Naive B cell (primary cell): ENCODE measurements at places on chromosomes 1 and 21.

DNA sequence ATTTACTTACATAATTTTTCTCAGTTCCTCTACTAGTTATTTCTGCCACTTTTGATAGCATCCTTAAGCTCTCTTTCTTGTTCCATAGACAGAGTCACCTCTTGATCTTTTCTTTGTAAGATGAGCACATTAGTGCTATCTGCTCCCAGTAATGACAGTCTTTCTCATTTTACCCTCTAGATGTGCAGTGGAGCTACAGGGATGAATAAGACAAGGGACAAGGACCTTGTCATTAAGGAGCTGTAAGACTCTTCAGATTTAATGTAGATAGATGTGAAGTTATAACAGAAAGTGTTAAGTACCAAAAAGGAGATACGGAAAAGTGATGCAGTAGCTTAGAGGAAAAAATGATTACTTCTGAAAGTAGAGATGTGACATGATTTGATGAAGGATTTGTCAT is 20.4 kb downstream of the SCP2 start:
- no peak for DNase-seq

- no peak for DNase-seq
Measured at GRCh38 chr1:179702946-179703539, 40.0 kb upstream of the FAM163A start.

DNA sequence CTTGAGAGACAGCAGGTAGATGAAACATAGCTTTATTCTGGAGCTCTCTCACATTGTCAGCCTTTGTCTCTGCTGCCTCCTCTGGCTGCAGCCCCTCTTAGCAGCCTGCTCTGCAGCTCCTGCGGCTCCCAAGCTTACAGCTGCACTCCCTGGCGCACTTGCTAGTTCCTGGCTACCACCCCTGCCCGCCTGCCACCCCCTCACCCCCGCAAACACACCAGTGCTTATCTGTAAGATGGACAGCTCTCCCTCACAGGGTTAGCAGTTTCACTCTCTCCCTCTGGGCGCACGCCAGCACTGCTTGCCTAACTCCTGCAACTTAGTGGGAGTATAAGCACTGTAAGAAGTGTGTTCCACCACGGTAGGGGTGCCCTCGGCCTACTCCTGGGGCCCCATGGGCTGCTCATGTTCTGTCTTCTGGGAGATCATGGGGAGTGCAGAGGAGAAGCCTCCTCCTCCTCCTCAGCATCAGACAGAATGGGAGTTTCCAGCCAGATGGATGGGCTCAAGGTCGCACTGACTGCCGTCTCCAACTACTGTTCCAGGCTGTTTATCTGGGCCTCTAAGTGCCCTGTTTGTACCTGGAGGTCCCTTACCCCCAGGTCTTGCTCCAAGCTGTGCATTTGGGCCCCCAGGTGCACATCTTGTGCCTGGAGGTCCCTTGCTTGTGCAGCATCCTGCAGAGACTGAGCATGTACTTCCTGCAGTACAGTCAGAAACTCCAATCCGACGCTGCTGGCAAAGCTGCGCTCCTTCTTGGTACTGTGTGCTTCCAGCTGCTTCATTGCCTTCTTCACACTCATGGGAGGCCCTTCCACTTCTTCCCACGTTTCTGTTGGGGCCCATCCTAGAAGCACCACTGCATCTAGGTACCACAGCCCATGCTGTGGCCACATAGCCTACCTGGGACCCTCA is 1388.1 kb downstream of the AMY1C start:
- no peak for DNase-seq

DNA sequence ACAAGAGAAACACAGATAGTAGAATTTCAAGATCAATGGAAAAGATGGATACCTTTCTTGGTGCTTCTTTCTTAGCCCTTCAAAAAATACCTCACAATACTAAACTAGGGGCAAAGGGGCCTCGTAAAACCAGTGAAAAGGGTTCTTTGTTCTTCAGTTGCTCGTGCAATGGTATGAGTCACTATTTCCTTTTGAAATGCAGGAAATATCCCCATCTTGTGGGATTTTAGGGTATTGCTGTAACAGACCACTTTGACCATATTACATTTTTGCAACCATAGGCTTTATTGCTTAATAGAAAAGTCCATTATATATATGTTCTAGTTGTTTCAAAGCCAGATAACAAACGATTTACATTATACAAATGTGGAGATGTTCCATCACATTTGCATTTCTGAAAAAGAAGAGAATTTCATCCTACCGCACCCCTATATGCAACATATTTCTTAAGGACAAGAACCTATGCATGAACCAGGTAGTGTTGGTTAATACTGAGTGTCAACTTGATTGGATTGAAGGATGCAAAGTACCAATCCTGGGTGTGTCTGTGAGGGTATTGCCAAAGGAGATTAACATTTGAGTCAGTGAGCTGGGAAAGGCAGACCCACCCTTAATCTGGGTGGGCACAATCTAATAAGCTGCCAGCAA is 88.6 kb upstream of the PKN2 start:
- DNase-seq = no peak

DNA sequence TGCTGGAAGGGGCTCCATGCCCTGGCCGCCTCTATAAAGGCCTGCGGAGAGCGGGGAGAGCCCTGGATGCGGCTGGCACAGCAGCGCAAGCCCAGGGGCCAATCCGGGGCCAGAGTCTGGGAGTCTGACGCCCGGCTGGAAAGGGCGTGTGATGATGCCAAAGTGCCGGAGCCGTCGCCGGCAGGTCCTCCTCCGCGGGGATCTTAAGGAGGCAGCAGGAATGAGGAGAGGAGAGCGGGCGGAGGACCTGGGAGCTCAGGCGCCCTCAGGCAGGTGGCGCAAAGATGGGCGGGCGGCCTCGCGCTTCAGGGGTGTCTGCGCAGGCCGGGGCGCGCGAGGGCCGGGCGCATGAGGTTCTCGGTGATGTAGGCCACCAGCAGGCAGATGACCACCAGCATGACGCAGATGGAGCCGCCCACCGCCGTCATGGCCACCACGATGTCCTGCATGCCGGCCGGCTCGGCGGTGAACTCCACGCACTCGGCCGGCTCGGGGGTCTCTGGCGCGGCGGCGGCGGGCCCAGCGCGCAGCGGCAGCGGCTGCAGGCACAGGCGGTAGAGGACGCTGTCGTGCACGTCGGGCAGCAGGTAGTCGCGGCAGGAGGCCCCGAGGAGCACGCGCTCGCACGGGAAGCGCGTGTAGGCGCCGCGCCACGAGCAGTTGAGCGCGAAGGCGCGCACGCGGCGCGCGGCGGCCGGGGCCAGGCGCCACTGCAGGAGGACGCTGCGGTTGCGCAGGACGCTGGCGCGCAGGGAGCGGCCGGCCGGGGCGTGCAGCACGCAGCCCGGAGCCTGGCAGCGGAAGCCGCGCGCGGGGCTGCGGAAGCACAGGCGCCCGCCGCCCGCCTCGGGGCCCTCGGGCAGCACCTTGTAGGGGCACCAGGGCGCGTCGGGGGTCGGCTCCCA is 653 bp downstream of the FNDC10 start:
- peak; percentile 37 for DNase-seq

GRCh38 chr1:62382658-62382955 is 54.2 kb upstream of the USP1 start:
- no peak for DNase-seq

DNA sequence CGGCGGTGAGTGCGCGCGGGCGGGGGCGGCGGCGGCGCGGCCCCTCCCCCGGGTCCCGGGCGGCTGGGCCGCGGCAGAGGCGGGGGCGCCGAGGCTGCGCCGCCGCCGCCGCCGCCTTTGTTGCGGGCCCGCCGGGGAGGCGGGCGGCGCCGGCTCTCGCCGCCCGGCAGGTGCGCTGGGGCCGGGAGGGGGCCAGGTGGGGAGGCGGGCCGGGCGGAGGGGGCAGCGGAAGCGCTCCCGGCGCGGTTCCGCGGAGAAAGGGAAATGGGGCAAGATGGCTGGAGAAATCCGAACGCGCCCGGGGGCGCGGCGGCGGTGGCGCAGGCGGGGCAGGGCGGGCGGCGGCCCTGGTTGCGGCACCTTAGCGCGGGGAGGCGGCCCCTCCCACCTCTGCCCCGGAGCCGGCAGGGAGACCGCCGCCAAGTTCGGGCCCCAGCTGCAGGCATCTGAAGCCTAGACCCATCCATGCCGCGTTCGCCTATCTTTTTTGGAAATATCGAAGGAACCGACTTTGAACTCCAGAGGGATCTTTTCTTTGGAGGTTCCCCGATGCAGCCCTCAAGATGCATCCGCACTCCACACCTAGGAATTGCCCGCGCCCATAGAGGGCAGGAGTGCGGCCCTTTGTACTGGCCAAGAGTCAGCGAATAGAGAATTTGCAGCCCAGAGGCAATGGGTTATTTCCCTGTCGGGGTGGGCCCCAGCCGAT is 479 bp downstream of the POGK start:
- DNase-seq = peak; percentile 47

- no peak for DNase-seq
Measured at GRCh38 chr1:10678402-10678801, 118.0 kb downstream of the CASZ1 start.

DNA sequence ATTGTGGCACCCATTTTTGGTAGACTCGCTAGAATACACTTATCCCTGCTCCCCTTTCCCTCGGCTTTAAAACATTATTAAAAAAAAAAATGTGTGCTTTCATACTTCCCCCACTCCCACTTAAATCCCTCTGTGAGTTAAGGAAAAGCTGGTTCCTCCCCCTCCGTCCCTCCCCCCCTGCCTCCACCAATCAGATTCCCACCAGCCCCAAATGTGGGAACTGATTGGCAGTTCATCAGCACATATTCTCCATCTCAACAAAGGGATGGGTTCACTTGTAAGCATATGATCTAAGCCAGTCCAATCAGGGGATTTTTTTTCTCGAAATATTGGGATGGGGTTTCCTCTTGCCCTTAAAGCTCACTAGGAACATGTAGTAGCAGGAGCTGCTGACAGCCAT is 10.8 kb upstream of the FYB2 start:
- no peak for DNase-seq

DNA sequence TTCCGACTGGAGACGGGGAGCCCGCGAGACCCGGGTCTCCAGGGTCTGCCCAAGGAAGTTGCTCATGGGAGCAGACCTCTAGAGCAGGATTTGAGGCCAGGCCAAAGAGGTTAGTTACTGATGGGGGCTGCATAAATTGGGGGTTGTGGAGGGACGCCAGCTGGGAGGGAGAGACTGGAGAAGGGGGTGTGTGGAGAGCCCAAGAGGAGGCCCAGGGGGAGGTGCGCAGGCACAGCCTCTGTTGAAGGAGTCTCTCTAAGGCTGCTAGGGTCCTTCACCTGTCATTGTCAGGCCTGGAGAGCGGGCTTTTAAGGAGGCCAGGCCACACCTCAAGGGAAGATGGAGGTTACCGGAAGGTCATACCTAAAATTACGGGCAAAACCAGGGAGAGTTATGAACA is 363 bp downstream of the PLA2G5 start:
- no peak for DNase-seq

- DNase-seq = no peak
Measured at GRCh38 chr21:46119637-46120271, 21.8 kb downstream of the COL6A2 start.

DNA sequence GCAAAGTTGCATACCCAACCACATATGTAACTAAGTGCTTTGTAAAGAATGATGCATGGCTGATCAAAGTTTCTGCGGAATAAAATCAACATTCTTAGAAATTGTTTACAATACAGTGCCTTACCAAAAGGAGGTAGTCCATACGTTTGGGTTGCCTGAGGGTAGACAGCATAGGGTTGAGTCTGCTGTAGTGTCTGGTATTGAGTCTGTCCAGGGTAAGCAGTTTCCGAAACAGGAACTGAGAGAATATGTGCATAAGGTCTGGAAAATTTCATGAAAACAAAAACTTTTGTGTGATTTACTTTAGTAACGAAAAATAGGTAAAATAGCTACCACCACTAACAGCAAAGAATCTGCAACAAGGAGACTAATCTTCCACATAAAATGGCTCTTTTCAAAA is 53.0 kb downstream of the EYA3 start:
- DNase-seq = no peak

DNA sequence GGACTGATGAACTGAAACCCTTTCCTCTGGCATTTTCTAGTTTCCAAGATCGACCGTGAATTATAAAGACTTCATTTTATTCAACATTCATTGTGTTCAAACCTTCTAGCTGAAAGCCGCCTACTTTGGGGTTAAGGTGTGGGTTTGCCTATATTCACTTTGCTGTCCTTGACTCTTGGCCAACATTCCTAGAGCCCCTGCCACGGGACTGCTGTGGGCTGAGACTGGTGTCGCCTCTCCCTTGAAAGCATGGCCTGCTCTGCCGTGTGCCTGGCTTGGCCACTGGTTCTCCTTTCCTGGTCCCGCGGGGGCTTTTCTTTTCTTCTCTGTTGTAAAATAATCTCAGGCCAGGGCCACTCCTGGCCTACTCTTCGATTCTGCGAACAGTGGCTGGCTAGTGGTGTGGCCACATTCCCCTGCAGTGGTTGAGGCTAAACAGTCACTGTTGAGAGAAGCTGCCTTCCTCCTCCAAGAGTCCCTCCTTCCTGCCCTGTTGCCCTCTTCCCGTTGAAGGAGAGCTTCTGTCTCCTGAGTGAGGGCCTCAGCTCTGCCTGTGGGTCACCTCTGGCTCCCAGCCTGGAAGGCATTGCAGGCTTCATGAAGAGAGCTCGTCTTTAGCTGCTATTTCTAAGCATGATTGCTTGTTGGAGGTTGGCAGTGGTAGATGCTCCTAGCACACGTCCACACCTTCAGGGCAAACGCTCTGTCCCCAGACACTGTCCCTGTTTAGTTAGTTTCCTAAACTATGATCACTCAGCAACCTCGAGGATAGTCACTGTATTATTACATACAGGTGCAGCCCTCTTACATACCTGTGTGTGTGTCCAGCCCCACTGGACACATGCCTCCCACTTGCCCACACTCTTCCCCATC is 80.5 kb downstream of the GALNT2 start:
- DNase-seq = no peak

GRCh38 chr1:168696125-168696760 is 32.8 kb downstream of the DPT start:
- no peak for DNase-seq

DNA sequence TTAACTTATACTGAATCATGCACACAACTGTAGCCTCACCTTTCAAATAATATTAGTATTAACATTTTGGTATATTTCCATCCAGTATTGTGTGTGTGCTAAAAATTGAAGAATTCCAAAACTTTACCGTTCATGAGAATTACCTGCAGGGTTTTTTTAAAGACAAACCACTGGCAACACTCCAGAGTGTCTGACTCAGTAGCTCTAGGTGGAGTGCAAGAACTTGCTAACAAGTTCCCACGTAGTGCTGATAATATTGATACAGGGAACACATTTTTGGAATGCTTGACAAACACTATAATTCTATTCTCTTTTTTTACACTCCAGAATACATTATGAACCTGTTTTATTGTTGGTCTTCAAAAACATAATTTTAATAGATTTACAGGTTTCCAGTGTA is 27.7 kb upstream of the SLC5A9 start:
- DNase-seq = no peak
